ENCODE measurements at places on chromosomes 3 and 15.

- no peak for DNase-seq
Measured at GRCh38 chr3:186895406-186895805, 34.9 kb upstream of the ST6GAL1 start.

DNA sequence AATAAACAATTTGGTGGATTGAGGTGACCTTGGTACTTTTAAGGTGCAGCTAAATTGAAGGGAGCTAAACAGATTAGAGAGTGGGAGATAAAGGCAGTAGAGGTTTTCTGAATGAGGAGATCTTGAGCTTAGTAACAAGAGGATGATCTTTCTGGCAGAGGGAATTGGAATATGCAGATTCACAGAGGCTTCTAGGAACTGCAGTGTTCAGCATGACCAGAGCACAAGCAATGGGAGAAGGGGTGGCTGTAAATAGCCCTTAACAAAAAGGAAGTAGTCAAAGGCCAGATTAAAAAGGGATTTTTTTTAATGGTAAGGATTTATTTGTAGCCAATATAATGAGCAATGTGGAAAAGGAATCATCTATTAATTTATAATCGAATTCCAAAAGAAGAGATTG, 5.7 kb upstream of the BNIP2 start:
- no peak for DNase-seq

- no peak for DNase-seq
Measured at GRCh38 chr3:25723802-25724201, 59.1 kb upstream of the TOP2B start.

DNA sequence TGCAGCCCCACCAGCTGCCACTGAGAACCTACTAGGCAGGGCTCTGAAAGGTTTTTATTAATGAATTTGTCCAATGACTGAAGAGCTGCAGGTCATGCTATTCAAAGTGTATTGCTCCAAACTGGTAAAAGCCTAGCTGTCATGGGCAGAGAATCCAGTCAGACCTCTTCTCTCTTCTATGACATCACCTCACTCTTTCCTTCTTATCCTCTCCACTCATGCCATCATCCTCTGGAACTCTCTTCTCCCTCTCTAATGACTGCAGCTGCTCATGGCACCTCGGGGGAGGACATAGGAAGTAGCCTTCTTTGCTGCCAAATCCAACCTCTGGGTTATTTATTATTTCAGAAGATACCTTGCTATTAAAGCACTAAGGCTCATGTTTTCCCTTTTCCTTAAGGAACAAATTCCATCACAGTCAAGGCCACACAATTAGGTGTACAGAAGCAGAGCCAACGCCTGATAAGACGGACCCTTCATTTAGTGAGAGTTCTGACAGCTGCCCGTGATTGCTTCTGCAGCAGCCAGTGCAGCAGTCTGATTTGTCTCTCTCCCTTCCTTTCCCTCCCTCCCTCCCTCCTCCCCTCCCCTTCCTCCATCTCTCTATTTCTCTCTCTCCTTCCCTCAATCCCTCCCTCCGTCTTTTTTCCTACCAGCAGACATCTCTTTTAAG, 87.0 kb upstream of the ONECUT1 start:
- no peak for DNase-seq

DNA sequence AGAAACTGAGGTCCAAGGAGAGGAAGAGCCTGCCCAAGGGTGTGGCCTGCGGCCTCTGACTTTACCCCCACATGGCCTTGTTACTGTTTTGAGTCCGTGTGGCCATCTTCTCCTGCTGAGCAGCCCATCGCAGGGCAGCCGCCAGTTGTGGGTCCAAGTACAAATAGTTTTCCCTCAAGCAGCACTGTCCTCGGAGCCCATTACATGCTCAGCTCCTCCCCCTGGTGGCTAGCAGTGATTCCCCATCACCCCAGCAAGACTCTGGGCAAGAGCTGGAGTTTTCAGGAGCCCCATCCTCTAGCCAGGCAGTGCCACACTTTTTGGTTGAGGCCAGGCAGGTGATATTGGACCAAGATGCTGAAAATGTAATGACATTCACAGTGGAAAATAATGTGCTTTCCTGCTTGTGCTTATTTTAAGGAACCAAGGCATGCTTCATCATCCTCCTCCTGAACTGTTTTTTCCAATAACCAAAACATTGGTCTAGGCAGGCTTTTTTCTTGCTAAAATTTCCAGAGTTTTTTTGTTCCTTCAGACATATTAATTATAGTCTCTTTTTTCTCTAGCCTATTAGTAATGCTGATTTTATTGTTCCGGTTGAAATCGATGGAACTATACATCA, 23.2 kb upstream of the VILL start:
- peak; percentile 7 for DNase-seq

DNA sequence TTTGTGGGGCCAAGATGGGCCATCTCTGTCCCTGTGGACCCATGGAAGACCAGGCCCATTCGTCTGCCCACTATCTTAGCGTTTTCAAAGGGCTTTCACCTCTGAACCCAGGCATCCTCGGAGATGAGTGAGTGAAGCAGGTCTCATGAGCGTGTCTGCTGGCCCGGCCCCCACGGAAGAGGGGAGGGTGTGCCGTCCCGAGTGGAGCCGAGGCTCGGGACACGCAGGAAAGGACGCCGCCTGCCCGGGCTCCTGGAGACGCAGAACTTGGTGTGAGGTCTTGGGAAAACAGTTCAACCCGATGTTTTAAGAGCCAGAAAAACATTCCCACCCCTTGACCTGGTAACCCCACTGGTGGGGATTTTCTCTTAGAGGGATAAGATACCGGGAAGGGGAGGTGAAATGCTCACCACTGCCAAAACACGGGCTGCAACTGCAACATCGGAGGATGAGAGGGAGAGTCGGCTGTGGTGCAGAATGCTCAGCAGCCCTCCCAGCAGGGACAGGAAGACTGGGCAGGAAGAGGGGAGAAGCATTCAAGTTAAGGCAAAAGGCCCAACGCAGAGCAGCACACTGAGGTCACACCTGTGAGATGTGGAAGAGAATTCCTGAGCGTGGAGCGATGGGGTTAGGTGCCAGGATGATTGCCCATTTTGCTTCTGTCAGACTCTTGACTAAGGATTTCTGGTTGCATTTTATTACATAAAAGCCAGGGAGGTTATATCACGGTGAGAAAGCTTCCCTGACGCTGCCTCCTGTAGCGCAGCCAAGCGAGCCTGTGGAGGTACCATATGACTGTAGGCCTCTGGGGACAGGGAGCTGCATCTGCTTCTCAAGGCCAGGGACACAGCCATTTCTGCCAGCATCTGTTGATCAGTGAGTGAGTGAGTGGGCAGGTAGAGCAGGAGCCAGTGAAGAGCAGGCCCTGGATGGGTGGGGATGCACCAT, 14.1 kb upstream of the STAB1 start:
- no peak for DNase-seq

DNA sequence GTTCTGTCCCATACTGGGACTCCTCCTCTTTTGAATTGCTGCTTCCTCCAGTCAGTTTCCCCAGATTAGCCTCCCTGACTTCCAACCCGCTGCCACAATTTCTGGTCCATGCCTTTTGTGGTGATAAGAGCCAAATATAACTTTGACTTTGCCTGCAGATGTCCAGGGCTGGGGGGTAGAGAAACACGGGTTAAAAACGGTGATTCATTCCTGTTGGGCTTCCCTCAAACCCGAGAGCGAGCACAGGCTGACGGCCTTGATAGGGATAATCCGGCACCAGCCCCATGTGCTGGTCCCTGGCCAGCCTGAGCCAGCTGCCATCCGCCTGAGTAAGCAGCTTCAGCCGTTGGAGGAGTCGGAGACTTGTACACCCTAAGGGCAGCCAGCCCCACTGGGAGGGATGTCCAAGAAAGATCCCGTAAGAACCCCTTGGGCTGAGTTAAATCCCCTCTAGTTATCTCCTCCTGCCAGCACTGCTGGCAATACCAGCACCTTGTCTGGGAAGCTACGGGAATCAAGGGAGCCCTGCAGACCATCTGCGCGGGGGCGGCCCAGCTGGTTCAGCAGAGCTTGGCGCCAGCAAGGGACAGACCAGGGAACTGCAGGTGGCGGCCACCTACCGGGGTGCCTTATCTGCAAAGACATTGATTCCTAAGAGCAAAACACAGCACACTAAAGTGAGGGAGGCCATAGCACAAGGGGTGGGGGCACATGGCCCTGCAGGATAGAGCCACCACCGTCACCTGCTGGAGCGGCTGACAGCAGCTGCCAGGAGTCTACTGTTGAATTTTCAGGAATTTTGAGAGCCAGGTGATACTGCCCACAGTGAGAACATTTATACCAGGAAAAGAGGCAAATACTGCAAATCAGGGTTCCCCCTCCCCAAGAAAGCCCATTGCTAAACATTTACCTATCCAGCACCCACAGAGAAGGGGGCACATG, 18.1 kb downstream of the CSPG4 start:
- DNase-seq = peak; percentile 72

DNA sequence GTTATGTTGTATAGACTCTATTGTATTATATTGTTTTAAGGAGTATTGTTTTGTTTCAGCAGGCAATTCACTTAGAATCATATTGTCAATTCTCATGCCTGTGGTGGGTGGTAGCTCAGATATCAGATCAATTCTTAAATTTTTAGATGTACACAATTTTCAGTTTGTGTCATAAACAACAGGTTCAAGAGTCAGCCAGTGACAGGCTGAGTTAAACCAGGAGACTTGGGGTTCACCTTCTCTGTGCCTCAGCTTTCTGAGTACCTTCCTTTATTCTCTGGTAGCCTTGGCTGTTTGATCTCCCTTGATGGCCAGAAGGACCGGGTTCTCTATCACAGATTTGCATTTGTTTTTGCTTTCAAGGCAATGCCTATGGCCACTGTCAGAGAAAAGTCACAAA, 199.9 kb upstream of the KCNMB2 start:
- no peak for DNase-seq

GRCh38 chr3:170982733-170983132, 43.8 kb downstream of the SLC2A2 start:
- DNase-seq = no peak
